Naive B cell (primary cell): ENCODE measurements at places on chromosomes 11 and 22. TPM values are rescaled to one million over a fixed set of nuclear protein-coding genes. Genes with fewer than 3 reads are reported as not detected.

The DDX10 gene
- 14.0 TPM for polyA plus RNA-seq

DNA sequence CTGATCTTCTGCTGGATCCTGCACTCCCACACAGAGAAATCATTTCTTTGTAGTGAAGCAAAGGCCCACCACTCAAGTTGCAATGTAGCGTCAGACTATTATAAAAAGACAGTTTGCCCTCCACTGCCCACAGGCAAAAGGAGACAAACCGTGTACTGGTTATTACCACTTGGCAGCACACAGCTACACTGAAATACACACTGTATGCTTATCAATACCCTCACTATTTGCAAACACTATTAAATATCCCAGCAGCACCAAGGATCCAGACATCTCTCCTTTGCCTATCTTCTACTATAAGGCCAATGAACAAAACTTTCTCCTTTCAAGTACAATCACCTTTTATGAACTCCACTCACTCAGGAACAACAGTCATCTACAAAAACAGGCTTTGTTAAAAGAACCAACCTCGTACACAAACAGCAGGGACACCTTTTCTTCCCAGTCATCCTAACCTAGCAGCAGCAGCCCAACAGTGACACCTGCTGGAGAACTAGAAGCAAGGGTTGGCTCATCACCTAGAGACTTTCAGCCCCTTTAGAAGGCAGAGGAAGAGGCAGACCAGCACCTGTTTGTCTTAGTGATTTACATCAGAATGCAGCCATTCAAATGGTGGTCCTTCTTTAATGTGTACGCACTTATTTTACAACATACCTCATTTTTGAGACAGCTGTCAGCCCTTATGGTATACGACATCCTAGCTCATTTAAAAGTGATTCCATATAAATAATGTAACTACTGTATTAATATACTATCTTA lies 56.1 kb downstream of the AMBRA1 start:
- DNase-seq: peak; percentile 39

The MIAT gene
- polyA plus RNA-seq: 0.09 TPM

The GRAMD1B gene
- polyA plus RNA-seq: not detected

DNA sequence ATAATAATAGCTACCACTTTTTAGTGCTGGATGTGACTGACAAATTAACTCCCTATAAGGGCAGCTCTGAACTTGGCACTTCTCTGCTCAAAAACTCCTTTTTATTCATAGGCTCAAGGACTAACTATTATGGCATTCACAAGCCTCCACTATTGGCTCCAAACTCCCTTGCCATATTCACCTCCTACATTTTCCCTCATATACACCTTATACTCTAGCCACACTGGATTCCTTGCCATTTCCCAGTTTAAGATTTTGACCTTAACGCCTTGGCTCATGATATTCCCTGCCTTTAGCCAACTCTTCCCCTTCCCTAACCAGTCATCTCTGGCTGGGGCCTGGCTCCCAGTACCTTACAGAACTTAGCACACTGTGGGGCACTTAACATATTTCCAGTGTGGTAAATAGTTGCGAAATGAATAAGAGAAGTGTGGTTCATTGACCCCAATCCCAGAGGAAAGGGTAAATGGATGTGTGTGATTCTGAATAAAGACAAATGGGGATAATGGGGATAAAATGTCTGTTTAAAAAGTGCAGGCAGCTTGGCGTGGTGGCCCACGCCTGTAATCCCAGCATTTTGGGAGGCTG lies 40.0 kb upstream of the SORL1 start:
- DNase-seq: no peak

GRCh38 chr11:46363455-46364005 lies 16.3 kb downstream of the DGKZ start:
- no peak for DNase-seq

The GAS2 gene
- polyA plus RNA-seq: 3.2 TPM

DNA sequence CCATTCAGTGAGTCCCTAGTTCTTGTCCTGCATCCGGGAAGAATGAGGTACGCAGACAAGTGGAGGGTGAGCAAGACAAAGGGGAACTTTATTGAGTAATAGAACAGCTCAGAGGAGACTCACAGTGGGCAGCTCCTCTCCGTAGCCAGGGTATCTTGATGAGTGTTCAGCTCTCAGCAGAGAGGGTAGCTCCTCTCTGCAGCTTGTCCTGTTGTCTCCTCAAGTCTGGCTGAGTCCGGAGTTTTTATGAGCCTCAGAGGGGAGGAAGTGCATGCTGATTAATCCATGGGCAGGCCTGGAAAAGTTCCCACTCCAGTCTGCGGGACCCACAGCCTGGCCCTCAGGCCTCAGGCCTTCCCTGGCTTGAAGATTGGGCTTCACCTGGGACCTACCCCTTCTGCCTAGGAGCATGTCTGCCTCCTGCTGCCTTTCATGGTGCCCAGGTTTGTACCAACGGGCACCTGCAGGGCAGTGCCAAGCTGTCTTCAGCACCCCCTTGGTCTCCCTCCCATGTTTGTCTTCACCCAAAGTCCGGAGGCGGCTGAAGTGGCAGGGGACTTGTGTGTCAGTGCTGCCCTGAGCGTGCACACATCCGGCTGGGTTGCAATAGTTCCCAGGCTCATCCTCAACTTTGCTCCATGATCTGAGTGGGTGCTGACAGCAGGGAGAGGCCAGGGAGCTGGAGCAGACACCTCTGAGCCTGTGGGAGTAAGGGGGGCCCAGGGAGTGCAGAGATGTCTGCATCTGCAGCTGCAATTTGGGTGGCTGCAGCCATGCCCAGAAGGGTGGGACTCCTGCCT lies 134.2 kb downstream of the LDLRAD3 start:
- DNase-seq: no peak

The OR5B21 gene
- polyA plus RNA-seq: not detected

GRCh38 chr22:29772170-29772641 lies 5.0 kb downstream of the UQCR10 start:
- no peak for DNase-seq

The ELF5 gene
- not detected for polyA plus RNA-seq

The PRAME gene
- polyA plus RNA-seq: not detected

- DNase-seq: no peak
Observed at GRCh38 chr22:33873186-33873585, 47.1 kb downstream of the LARGE1 start.

GRCh38 chr11:28257761-28258160 lies 149.6 kb downstream of the METTL15 start:
- DNase-seq: no peak

The APBB1 gene
- 40.0 TPM for polyA plus RNA-seq

GRCh38 chr11:30016588-30017363 lies at the start of gene KCNA4:
TSS of gene KCNA4 (minus strand) at chr11:30017030. CDS start at chr11:30012678, 4,352 bp downstream.
- no peak for DNase-seq

GRCh38 chr11:11604370-11604990 lies 17.3 kb downstream of the GALNT18 start:
- no peak for DNase-seq

DNA sequence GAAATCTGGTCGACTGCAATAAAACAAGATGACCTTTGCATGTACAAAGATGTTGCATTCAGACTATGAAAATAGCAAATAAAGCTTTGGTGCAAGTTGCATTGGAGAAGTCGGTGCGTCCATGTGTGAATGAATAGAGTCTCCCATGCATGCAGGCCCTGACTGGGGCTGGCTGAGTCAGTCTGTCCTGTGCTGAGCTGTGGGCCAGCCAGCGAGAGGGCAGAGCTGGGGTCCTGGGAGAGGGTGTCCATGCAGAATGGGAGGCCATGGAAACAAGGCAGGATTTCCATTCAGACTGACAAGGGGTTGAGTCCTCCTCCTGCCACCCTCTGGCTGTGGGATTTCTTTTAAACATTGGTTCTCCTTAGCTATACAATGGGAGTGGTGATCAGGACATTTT lies 2.3 kb upstream of the CRYBB3 start:
- no peak for DNase-seq

The UBQLNL gene
- not detected for polyA plus RNA-seq

DNA sequence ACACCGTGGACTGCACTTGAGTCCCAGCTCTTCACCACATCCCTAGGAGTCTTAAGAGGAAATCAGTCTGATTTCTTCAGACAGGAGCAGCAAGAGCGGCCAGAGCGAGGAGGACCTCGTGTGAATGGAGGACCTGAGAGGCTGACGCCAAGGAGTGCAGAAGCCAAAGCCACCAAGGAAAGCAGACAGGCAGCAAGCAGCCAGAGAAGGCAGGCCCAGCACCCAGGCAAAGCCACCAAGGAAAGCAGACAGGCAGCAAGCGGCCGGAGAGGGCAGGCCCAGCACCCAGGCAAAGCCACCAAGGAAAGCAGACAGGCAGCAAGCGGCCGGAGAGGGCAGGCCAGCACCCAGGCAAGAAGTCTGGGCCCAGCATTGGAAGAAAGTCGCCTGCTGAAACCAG lies 11.8 kb downstream of the CYB561A3 start:
- no peak for DNase-seq

The PANX3 gene
- polyA plus RNA-seq: not detected

DNA sequence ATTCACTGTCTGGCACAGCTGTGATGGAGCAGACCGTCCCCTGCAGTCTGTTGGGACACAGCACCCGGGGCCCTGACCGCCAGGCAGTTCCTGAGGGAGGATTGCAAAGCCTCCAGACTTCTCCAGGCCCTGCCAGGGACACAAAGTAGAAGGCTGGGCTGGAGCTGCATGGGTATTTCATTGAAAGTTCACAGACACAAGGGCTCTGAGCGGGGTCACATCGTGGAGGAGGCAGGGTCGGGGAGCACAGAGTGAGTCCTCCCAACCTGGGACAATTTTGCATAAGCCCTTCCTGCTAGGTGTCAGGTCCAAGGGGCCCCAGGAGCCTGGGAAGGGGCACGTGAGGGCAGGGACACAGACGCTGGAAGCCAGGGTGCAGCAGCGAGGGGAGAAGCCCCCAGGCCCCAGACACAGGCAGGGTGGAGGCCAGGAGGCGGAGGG lies 15.7 kb downstream of the IFITM10 start:
- no peak for DNase-seq

DNA sequence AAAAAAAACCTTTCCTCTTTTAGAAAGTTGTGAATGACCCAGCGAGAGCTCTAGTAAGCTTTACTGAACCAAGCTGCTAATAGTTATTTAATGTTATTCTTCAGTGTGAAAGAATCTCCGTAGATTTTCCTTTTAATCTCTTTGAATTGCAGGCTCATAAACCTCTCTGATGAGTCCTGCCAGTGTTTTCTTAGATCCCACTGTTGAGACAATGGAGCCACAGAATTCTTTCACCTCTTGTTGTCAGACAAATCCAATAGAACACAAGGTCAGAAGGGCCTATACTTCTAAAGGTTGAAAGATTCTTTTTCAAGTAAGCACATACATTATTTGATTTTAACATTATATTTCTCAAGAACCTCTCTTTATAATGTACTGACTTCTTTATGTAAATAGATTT lies 52.2 kb downstream of the DNAJC24 start:
- no peak for DNase-seq

- DNase-seq: no peak
Observed at GRCh38 chr11:74035264-74035663, 26.4 kb upstream of the UCP3 start.

GRCh38 chr11:67347964-67348749 lies 5.2 kb downstream of the POLD4 start:
- no peak for DNase-seq

DNA sequence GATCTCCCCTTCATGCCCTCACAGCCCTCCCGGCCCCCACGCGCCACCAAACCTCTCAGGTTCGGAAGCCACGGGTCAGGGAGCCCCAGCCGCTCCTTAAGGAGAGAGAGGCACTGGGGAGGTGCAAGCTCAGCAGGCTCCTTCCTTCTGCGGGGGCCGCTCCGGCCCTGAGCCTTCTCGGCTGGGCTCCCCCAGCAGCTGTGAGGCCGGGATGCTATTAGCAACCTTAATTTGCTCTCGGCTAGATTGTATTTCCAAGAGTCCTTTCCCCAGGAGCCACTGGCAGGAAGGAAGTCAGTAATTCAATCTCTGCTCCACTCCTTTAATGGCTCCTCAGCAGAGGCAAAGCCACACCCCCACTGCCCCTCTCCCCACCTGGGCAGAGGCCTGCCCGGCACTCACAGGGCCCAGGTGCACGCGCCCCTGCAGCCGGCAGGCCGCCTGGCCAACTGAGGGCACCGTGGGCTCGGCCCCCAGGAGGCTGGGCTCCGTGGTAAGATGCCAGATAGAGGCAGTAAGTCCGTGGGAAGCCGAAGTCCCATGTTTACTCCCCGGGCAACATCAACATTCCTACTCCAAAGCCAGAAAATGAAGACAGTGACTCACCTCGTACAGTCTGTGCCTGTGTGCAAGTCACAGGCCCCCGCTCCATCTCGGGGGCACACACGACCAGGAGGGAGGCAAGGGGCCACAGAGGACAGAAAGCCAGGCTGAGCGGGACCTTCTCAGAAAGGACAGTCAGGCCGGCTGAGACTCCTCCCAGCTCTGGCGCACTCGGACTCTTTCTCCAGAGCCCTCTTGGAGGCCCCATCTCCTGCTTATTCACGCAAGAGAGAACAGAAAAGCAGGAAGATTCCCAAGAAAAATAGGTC lies 5.2 kb downstream of the IGSF9B start:
- DNase-seq: no peak

The OR4C3 gene
- not detected for polyA plus RNA-seq

DNA sequence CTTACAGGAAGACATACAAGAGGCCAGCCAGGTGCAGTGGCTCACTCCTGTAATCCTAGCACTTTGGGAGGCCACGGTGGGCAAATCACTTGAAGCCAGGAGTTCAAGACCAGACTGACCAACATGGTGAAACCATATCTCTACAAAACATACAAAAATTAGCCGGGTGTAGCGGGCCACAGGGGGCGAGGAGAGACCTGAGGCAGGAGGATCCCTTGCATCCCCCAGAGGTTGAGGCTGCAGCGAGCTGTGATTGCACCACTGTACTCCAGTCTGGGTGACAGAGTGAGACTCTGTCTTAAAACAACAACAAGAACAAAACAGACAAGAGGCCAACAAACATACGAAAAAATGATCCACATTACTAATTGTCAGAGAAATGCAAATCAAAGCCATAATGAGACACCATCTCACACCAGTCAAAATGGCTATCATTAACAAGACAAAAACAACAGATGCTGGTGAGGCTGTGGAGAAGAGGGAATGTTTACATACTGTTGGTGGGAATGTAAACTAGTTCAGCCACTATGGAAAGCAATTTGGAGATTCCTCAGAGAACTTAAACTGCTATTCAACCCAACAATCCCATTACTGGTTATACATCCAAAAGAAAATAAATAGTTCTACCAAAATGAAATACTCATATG lies 498.8 kb upstream of the ARHGAP42 start:
- DNase-seq: no peak

The CALCA gene
- polyA plus RNA-seq: not detected

GRCh38 chr11:9150926-9151325 lies 59.5 kb upstream of the SCUBE2 start:
- DNase-seq: no peak

- no peak for DNase-seq
Observed at GRCh38 chr11:120337355-120338106, 1.3 kb downstream of the ARHGEF12 start.

GRCh38 chr11:86671531-86672006 lies 847 bp downstream of the ME3 start:
- no peak for DNase-seq

DNA sequence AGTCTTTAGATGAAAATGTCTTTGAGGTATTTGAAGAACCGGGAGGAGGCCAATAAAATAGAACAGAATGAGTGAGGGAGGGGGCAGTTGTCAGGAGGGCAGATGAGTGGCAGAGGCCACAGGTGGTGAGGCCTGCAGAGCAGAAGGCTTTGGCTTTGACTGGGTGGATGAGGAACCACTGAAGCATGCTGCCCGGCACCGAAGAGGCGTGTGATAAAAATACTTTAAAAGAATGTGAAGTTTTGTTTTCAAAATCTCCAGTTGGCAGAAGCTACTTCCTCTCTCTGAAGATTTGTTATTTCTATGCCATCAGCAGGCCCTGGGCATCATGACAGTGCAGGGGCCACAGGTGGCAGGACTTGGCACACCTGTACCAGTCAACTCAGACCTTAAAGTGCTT lies 6.3 kb downstream of the MS4A12 start:
- DNase-seq: peak; percentile 73
